ENCODE measurements at places on chromosomes 4 and X.

- peak; percentile 28 for DNase-seq
Measured at GRCh38 chr4:140069066-140069465, 84.9 kb downstream of the MAML3 start.

DNA sequence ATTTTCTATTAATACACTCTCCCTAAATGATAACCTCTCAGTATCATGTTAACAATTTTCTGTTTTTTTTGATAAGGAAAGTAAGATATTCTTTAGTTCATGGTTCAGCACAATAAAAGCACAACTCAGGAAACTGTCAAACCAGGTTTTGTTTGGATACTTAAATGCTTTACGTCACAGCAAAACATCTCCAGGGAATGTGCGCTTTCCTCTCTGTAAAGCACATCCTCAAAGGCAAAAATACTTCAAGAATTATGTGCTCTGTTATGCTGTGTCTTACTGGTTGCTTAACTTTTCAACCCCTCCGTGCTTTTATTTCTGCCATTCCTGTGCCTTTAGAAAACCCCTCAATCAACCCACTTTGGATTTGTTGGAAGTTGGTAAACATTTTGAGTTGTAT is 27.8 kb downstream of the SNX25 start:
- no peak for DNase-seq

GRCh38 chrX:46642145-46642544 is 68.6 kb downstream of the CHST7 start:
- no peak for DNase-seq

DNA sequence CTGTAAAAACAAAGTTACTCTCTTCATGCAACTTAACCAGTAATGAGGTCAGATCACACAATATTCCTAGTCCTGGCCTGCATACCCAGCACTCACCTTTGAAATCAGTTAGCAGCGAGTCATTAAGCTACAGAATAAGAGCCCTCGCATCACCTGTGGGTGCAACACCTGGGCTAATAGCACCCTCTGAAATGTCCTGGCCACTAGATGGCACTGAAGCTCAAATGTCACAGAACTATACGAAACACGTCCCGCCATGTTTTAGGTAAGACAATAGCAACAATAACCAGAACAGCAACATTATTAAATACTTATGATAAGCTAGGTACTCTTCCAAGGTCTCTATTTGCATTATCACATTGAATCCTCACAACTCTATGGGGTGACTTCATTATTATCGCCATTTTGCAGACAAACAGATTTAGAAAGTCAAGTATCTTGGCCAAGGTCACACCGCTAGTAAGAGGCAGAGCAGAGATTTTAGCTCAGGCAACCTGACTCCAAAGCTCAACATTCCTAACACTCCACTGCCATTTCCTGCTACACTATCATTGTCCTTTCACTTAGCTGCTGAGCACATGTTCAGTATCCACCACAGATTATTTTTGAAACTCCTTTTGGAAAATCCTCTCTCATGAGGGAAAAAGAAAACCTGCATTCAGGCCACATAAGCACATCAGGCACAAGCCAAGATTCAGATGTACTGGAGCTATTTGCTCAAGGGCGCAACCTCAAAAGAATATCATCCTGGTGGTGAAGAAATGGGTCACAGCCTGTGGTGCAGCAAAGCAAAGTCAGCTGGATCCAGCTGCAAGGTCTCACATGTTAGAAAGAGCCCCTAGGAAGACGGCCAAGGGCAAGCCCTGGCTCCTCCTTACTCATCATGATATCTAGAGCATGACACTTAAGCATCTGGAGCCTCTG is 59.5 kb upstream of the KDR start:
- DNase-seq, result peak; percentile 24

DNA sequence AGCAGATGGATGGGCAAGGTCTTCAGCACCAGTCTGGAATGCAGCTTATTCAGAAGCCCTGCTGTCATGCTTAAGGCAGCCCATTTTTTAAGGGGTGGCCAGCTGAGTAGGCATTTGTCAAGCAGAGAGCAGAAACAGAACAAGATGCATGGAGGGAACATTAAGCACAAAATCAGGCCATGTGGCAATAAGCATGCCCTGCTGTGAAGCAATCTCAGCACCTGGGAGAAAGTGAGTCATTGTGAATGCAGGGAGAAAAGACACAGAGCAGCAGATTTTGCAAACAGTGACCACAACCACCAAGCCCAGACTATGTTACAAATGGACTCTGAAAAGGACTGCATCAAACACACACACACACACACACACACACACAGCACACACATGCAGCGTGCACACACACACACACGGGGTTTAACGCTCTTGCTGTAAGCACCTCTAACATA is 94.1 kb upstream of the GALNT7 start:
- DNase-seq, result no peak

DNA sequence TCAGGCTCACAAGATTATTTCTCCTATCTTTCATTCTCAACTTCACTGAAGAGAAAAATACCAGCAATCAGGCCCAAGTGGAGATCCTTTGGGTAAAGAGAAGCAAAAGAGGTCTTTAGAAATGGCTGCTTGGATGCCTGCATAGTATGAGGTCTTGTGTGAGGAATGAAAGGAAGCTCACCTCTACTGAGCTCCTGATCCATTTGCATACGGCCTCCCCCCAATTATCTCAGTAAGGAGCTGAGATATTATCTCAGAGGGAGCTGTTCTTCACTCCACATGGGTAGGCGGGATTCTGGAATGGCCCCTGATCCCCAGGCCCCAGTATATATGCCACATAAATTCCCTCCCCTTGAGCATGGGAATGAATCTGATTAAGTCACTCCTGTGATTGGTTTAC is 75.8 kb downstream of the EVC2 start:
- no peak for DNase-seq

DNA sequence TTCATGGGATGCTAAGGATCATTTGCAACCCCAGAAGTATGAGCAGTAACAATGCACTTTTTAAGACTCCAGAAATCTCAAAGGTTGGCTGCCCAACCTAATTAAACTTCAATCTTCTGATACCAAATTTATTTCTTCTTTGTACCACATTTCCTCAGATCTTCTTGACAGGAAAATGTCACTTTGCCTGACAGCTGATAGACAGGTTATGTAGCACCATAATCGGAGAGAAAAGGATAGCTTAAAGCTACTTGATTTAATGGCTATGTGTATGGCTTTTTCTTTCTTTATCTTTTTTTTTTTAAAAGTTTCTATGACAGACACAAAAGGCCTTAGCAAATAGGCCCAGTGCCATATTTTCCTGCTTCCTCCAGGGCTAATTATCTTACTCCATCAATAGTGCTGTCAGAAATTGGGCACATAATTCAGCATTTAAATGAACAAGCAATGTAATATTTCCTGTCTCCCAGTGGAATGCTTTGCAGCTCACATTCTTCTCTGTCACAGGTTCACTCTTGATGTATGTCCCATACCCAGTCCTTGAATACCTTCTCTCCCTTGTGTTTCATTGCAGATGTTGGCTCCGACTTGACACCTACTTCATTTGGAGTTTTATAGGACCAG is 795.7 kb downstream of the ADGRL3 start:
- DNase-seq, result no peak

DNA sequence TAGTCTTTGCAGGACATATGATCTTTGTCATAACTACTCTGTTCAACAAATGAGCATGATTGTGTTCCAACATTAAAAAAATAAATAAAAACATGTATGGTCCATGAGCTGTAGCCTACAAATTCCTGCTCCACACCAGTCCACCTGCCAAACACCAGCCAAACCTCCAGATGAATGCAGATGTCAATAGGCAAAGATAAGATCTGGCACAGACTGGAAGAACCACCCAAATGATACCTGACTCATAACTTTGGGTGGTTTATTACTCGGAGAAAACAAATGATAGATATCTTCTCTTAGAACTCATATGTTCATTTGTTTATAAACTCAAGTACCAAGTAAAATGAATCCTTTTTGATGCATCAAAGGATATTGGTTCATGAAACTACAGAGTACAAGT is 425.1 kb downstream of the GBA3 start:
- no peak for DNase-seq

DNA sequence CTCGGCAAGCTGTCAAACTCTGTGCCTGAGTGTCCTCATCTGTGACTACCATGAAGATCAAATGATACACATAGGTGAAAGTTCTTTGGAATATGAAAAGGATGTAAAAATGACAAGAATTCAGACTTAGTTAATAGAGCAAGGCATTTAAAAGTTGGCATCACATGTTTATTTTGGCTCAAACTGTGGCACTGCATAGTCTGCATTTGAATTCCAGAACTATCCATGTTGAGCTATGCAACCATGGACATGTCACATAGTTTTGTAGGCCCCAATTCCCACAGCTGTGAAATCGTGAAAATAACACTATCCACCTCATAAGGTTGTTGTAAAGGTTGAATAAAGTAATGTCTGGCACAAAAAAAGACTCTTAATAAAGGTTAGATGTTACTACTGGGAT is 33.9 kb downstream of the AFF2 start:
- no peak for DNase-seq

DNA sequence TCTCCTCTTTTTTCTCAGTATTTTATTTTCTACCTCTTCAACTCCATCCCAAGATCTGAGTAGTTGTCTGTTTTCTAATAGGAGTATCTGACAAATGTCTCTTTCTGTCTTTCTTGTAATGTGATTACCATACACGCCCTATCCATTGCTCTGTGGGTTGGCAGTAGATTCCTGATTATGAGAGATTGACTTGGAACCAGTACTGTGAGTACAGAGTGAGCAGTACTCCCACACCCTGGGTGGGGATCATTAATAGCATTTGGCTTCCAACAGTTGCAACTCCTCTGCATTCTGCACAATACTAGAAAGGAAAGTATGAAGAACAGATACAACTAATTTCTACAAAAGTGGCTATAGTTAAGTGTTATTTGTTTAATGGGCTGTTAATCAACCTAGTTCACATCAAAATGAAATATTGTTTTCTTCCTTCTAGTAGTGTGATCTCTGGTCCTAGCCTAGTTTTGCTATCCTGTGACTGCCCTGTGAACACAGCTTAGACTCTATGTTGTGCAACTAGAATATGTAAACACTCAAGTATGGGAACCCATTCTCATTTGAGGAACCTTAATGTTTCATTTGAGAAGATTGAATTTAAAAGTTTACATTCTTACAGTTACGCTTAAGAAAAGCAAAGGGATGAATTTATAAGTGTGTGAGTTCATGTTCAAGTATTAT is 112.9 kb downstream of the PTPN13 start:
- no peak for DNase-seq

GRCh38 chrX:56813318-56813837 is 84.3 kb downstream of the NBDY start:
- DNase-seq, result no peak

GRCh38 chrX:17930850-17931249 is 69.8 kb upstream of the RAI2 start:
- no peak for DNase-seq

- DNase-seq, result no peak
Measured at GRCh38 chr4:82293304-82293703, 80.5 kb downstream of the HNRNPD start.

DNA sequence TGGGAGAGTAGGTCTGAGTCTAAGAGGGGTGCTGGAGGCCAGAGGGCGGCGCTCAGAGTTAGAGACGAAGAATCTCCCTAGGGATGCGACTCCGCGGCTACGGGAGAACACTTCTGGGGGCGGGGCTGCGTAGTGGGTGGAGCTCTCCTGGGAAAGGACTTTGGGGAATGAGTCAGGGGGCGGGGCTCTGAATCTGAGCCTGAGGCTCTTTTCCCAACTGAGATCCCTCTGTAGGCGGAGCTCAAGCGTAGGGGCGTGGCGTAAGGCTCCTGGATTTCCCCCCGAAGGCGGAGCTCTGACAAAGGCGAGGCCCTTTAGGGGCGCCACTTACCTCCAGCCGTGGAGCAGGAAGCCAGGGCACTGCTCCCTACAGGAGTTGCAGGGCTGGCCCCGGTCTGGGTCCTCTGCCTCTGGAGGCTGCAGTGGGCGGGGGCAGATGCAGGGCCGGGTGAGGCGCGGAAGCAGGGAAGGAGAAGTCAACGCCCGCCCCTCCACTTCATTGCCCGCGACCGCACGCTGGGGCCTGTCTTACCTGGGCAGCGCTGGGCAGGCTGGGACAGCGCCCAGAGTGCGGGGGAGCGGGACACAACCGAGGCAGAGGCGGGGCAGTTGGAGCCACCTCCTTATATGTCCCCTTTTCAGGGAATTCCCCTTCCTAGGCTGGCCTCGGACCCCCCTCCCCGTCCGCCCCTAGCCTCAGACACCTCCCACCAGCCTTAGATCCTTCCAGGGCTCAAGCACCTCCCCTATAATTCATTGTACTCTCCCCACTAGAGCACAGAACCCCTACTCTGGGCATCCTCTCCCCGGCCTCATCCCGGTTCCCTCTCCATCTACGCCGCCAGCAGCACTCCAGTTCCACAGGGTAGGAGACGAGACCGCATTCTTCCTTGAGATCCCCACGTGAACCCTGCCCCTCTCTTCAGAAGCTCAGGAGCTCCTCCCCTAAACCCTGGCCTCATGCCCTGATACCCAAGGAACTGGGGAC is 1.6 kb downstream of the PRICKLE3 start:
- DNase-seq, result peak; percentile 91

DNA sequence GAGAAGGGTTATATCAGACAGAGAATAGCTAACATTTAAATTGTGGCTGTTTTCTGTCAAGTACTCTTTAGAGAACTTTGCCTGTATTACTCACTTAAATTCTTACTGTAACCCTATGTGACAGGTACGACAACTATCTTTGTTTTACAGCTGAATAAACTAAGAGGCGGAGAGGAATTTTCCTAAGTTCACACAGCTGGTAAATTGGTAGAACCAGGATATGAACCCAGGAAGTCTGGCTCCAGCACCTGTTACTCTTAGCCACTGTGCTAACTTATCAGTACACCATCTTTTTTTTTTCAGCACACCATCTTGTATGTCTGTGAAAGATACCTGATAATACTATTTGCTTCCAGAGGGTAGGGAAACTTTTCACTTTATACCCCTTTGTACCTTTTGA is 2.0 kb upstream of the SYP start:
- no peak for DNase-seq

GRCh38 chrX:129600981-129601424 is 53.8 kb downstream of the APLN start:
- no peak for DNase-seq

DNA sequence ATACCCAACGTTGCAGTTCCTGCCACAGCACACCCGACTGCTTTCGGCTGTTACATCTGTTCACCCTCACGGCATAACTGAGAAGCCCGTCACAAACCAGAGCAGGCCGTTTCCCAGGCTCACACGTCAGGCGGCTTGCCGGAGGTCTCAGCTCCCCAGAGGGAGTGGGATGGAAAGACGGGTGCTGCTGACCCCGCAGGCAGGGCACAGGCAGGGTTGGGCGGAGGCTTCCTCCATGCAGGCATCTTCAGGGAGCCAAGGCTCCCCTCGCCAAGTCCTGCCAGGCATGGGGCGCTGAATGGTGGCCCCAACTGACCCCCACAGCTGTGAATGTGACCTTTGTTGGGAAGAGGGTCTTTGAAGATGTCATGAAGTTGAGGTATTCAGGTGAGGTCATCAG is 57.5 kb downstream of the ACOX3 start:
- DNase-seq, result peak; percentile 14

Data from left ventricle myocardium inferior (tissue), 1 donor.